ENCODE measurements at places on chromosomes 7 and 10.

- DNase-seq, result no peak
Observed at GRCh38 chr10:121615435-121615793, 17.2 kb upstream of the FGFR2 start.

GRCh38 chr10:108453166-108453565 is 1288.7 kb upstream of the SORCS1 start:
- DNase-seq, result no peak

- DNase-seq, result no peak
Observed at GRCh38 chr10:76398043-76398710, 966.8 kb downstream of the LRMDA start.

DNA sequence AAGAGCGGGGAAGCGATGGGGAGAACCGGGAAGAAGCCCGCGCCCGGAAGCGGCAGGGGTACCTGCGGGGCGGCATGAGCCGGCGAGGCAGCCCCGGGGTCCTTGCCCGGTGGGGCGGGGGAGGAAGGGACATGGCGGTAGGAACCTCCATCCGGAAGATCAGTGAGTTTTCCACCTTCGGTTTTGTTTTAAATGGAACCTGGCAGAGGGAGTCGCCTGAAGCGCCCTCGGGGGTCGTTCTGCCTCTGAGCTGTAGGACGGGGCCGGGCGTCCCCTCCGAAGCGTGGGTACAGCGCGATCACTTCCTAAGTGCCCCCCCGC is 471 bp downstream of the PFKP start:
- no peak for DNase-seq

- no peak for DNase-seq
Observed at GRCh38 chr7:41648501-41648900, 54.4 kb downstream of the INHBA start.

Data from AG04450 (cell line).